ENCODE measurements at places on chromosomes 6 and 20.
A peak's percentile ranks its signal among the peaks of the same experiment; 100 is the strongest.

DNA sequence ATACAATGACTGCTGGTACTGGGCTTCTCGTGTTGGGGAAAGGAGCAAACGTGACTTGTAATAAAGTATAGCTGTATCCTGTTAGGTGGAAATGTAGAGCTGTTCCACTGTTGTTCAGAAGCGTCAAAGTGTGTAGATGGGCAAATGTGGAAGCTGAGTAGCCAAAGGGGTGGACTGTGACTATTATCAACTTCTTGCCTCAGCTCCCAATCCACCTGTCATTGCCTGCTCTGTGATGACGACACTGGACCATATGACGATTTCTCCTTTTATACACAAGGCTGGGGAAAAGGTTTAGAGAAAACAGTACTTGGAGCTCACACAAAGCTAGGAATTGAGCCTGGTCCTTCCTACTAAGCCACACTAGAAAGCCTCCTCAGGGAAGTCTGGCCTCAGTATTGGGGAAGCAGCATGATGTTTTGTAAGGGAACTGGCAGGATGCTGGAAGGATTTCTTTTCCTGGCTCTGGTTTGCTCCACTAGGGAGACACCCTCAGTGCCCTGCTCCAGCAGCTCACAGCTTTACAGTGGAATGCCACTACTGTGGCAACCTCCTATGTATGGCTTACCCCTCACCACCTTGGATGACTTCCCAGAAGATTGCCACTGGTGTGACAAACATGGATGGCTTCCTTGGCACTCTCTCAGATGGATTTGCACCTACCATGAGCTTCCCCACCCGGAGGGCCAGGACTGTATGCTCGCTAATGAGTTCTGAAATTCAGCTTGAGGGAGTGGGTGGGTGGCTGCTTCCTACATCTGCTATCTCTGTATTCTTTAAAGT, 20.0 kb downstream of the CD164 start:
- no peak for DNase-seq

GRCh38 chr6:154341871-154342270, 14.7 kb downstream of the IPCEF1 start:
- DNase-seq: no peak

DNA sequence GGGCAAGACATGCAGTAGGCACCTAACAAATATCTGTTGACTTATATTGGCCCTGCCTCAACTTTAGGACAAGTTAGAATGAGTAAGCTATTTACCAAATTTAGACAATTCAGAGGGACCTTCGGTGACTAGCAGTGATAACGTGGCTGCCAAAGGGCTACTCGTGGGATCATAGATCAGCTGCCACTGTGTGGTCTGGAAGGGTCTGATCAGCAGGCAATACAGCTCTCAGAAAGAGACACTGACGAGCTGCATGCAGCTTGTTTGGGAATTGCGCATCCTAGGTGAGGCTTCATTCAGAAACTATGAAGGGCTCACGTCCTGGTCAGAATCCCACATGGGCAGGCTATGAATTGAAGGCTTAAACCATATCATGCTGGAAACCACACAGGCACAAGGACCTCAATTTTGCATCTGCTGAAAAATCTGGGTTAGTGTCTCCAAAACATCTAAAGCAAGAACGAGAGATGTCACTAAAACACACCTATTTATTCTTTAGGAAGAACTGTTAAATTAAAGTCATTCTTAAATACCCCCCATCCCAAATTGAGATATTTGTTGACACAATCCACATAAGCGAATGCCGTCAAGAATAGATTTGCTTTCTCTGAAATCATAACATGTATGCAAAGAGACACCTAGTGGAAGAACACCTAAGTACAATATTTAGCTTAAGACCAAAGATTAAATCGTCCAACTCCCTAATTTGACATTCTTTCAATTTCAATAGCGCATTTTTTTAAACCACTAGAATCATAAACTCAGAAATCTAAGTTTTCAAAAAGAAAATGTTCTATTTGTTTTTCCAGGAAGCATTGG, 79.6 kb downstream of the IPCEF1 start:
- DNase-seq: no peak

GRCh38 chr20:43066125-43066524, 123.6 kb downstream of the PTPRT start:
- DNase-seq: no peak

GRCh38 chr6:147983581-147984366, 358.9 kb upstream of the SASH1 start:
- no peak for DNase-seq

- DNase-seq: no peak
Measured at GRCh38 chr6:49527320-49527719, 23.1 kb upstream of the C6orf141 start.

GRCh38 chr6:3396503-3397180, 60.2 kb downstream of the SLC22A23 start:
- DNase-seq: no peak

DNA sequence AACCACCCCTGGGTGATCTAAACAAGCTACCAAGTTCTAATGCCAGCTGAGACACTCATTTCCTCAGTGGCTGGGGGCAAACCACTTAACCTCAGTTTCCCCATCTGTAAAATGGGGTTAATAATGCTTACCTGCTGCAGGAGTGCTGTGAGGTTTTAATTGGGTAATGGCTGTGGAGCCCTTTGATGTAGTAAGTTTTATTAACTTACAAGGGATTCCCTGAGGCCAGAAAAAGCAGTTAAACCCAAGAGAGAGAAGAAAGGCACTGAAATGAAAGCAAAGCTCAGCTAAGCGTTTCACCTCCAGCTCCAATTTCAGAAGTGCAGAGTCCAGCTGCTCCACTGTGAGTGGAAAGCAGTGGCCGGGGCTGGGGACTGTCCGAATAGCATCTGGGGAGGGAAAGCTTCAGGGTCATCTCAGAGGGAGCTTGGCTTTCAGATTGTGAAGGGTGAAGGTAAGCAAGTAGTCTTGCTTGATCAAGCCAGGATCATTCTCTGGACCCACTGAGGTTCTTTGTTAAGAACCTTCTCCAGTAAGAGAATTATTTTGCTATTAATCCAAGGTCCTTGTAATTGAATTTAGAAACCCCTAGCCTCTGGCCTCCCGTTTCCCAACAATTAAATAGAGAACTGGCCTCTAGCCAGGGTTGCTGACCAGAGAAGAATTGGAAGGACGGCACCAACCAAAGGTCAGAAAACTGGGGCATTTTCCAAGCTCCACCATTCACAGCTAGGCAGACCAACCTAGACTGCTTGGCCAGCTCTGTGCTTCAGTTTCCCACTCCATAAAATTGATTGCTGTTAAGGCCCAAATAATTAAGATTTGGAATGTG, 20.9 kb upstream of the TCP11 start:
- no peak for DNase-seq

DNA sequence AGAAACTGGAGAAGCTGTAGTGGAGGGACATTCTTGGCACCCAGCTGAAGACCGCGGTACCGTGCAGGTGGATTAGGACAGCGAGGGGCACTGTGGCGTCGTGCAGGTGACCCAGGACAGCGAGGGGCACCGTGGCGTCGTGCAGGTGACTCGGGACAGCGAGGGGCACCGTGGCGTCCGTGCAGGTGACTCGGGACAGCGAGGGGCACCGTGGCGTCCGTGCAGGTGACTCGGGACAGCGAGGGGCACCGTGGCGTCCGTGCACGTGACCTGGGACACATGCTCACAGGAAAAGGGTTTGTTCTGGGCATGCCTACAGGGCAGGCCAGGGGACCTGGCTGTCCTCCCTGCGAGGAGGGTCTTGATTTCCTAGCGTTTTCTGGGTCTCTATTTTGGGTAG, 29.2 kb upstream of the SMOC2 start:
- no peak for DNase-seq

DNA sequence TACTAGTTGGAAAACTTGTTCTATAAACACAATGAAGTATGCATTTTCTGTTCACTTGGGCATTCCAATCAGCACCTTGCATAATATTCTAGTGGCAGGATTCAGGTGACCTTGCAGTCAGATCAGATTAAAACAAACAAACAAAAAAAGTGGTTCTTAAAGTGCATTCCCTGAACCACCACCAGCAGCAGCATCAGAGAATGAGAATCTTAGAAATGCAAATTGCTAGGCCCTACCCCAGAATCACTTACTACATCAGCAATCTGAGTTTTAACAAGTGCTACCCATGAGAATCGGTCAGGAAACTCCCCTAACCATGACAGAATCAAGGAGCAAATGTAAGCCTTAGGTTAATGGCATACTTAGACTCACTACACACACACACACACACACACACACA, 41.7 kb downstream of the SNAP25 start:
- no peak for DNase-seq

- DNase-seq: no peak
Measured at GRCh38 chr6:71375676-71376075, 87.1 kb downstream of the OGFRL1 start.

DNA sequence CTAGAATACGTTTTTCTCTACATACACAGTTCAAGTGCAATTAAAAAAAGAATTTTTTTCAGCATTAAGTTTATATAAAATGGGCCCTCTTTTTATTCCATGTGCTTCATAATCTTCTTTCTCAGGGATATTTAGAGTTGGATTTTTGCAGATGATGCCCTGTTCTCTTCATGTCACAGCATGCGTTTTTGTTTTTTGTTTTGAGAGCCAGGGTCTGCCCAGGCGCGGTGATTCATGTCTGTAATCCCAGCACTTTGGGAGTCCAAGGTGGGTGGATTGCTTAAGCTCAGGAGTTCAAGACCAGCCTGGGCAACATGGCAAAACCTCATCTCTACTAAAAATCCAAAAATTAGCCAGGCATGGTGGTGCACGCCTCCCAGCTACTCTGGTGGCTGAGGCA, 82.9 kb upstream of the PRND start:
- DNase-seq: no peak

GRCh38 chr6:53410508-53411258, 61.9 kb upstream of the ELOVL5 start:
- peak; percentile 29 for DNase-seq

GRCh38 chr20:9602847-9603183, 88.4 kb downstream of the LAMP5 start:
- no peak for DNase-seq

DNA sequence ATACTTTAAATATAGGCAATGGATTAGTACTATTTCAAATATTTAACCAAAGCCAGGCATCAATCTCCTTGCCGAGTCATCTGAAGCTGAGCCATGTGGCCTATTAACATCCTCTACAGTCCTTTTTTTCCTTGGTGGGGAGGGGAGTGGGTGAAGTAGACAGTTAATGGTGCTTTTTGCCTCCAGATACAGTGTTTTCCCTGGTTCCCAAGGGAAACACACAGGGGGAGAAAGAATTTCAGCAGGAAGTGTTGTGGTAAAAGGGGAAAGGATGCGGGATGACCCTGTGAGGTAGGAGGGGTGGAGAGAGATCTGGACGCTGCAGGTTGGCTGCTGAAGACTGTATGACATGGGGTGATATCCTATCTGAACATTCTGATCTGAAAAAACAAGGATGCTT, 9.6 kb downstream of the CLDN20 start:
- no peak for DNase-seq

DNA sequence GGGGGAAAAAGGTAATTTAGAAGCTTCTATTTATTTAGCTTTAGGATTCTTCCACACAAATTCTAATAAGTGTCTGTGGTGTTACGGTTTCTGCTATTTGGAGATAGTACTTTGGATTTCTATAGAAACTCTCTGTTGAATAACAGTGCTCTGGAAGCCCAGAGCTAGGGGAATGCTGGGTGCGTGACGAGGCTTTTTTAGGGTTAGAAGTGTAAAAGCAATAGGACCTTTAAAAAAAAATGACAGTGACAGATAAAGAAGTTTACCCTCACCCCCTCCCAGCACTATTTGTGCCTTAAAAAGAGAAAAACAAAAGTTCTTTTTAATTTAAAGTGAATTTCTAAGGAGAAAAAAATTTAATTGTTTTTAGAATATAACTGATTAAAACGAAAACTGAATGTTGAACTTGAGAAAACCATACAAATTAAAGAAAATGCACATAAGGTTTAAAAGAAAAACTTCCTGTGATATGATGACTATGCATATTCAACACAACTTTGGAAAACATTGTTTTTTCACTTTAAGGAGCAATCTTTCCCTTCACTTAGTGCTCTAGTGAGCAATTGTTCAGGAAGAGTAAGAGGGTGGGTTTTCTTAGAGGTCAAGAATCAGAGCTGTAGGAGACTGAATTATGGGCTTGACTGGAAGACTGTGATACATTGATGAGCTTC, 89.6 kb upstream of the RIPOR2 start:
- DNase-seq: no peak

DNA sequence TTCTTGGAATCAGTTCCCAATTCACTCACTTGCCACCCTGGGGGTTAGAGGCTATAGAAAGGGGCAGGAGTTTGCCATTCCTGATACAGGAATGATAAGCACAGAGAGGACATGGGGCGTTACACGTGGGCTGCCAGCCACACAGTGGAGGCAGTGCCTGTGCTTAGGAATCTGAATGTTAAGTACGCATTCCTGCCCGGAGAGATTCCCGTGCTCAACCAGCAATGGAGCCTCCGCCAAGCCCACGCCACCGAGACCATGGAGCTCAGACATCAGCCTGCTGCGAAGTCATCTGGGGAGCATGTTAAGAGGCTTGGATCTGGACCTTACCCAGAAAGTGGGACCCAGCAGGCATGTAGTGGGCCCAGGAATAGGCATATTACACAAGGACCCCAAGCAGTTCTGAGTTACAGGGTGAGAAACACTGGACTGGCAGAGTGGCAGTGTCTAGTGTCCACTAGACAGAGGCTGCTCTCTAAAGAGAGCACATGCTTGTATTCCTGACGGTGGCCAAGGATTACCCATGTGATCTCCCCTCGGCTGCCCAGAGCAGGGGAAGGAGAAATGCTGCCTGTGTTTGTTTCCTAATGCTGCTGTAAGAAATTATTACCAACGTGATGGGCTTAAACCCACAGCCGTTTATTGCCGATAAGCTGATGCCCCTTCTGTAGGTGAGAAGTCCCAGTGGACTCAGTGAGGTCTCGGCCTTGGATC, 138.2 kb downstream of the BMP7 start:
- no peak for DNase-seq

- DNase-seq: no peak
Measured at GRCh38 chr20:6925744-6926278, 158.3 kb downstream of the BMP2 start.

DNA sequence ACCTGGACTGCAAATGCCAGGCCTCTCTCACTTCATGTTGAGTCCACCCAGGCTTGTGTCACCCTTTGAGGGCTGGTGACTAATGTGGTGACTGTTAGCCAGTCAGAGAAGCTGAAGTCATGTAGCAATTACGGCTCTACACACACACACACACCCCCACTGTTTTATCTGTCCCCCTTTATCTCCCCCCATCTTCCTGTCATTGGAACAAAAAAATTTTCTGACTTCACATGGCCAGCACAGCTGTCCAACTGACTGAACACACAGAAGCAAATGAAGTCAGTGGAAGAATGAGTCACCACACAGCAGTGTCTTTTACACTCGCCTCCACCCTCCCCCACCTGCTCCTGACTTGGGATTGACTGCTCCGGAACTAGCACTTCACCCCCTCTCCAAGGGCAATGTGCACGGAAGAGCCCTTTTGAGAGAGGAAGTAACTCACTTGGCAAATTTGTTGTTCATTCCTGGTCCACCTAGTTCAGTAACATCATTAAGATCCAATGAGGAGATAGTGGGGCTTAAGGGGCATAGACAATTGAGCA, 198.0 kb downstream of the RNF144B start:
- DNase-seq: no peak

DNA sequence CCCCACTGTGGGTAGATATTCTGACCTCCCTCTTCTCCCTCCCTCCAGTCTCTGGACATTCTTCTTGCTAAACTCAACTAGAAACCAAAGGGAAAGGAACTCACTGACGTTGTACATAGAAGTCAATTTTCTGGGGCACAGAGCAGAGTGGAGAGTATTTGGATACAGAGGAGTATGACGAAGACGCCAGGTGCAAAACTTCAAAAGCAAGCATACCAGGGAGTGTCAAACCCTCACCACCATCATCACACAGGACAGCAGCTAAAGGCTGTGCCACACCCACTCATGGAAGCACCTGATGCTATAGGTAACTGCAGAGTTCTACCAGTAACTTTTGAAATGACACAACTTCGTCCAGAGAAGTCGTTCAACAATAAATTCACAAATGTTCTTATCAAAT, 64.8 kb downstream of the FYN start:
- no peak for DNase-seq

Data from activated T-helper 2 cell treated with anti-CD3 and anti-CD28 coated beads, Interferon-gamma antibody, Interleukin-2, Interleukin-4, amounts not matched to agents 10 μg/mL and 5 μg/mL and 100 μg/mL, durations not matched to agents 14 hours and 24 hours and 36 hours (primary cell).